Activated CD4-positive, alpha-beta memory T cell treated with anti-CD3 and anti-CD28 coated beads, Interleukin-2, amount 10 ng/mL, durations not matched to agents 7 days and 5 days (primary cell): ENCODE measurements at places on chromosomes 4 and X. TPM values are rescaled to one million over a fixed set of nuclear protein-coding genes. Genes with fewer than 3 reads are reported as not detected.

GRCh38 chr4:54439831-54440243, 210.7 kb downstream of the PDGFRA start:
- no peak for DNase-seq

- no peak for DNase-seq
These were observed 656.3 kb downstream of the RPA4 start for GRCh38 chrX:97539970-97540519.

DNA sequence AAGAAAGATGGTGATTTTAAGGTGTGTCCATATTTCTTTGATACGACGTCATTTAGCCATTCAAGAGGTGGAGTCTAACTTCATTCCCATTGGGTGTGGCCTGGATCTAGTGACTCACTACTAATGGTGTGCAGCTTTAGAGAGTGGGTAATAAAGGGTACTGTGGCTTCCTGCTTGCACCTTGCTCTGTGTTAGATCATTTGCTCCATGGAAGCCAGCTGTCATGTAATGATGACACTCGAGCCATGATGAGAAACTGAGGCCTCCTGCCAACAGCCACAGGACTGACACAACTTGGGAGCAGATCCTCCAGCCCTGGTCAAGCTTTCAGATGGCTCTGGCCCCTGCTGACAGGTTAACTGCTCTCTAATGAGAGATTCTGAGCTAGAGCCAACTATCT, 82.0 kb downstream of the UNC5C start:
- DNase-seq, result no peak

DNA sequence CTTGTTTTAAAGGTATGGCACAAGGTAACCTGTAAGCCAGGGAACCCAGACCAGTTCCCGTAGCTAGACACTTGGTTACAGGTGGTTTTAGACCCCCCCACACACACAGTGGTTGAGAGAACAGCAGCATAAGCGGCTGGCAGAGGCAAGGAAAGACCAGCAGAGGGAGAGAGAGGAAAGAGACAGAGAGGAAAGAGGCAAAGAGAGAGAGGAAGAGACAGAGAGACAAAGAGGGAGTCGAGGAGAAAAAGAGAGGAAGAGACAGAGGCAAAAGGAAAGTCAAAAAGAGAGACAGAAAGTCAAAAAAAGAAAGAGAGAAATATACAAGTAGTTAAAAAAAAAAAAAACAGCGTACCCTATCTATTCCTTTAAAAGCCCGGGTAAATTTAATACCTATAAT, 19.5 kb upstream of the PCSK1N start:
- peak; percentile 16 for DNase-seq

- no peak for DNase-seq
These were observed 52.9 kb upstream of the HPF1 start for GRCh38 chr4:169810325-169811323.

DNA sequence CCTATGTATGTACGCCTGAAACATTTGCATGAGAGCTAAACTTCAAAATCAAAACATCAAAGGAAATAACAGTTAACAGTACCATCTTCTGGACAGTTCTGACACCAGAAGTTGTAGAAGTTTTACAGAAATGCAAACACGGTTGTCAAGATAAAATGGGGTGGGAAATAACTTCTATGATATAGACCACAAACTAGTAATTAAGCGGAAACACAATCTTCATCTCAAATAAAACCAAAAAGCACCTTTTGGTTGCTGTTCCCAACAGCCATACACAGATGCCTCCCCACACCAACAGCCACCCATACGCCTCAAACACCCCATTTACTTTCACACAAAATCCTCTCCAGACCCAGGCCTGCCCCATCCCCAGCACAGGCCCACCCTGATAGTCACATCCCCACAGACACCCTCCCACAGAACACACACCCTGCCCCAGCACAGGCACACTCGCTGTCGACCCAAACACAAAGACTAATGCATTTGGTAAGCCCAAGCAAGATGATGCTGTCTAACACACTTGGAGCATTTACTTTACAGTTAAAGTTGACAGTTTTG, 64.3 kb downstream of the TAPT1 start:
- DNase-seq, result no peak

- DNase-seq, result no peak
These were observed 453.9 kb upstream of the ZFP42 start for GRCh38 chr4:187541666-187542065.

GRCh38 chr4:20444599-20445337, 193.1 kb downstream of the SLIT2 start:
- DNase-seq, result no peak

GRCh38 chr4:41456559-41457101, 81.3 kb upstream of the LIMCH1 start:
- no peak for DNase-seq

DNA sequence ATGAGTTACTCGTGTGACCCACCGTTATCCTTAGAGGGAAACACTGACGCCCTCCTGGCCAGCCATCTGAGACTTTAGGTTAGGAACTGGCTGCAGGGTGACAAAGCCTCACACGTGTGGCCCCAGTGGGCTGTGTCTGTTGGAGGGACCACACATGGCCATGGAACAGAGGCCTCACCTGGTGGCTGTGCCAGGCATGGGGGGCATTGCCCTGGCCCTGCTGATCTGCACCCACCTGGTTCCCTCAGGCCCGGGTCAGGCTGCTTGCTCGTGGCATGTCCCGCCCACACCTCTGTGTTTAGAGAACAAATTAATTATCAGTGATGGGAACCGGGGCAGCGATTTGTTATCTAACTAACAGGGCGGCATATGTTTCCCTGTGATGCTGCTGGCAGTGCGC, 100.9 kb upstream of the PSAPL1 start:
- DNase-seq, result no peak

GRCh38 chr4:160864253-160864652, 1299.5 kb downstream of the FSTL5 start:
- no peak for DNase-seq

- DNase-seq, result no peak
These were observed 182.9 kb upstream of the PBDC1 start for GRCh38 chrX:75989806-75990590.

GRCh38 chr4:115505326-115505725, 391.9 kb upstream of the NDST4 start:
- no peak for DNase-seq

GRCh38 chr4:171340258-171340657, 472.9 kb upstream of the GALNTL6 start:
- no peak for DNase-seq

DNA sequence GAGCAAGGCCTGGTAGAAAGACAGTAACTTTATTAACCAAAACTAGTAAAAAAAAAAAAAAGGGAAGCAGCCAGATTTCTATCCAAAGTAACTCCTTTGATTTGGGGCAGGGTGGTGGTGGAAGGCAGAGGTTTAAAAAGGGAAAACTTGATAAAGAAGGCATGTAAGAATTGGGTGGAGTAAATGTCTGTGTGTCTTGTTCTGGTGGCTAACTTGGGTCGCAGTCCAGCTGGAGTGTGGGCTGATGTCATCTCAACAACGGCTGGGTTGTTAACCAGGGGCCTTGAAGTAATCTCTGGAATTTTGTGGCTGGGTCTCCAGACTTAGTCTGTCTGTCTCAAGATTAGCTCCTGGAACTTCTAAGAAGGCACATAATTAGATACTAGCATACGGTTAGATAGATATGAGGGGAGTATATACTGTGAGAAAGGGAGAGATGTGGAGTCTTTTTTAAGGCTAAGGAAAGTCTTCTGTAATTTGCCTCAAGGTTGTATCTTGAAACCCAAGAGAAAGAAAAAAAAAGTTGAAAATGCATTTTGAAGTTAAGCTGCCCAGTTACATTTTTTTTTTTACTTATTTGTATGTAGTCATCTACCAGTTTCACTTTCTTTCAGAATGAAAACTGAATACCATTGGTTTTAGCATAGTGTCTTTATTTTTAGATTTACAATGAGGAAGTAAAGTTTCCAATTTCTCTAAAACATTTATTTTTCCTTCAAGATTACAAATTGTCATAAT, 48.3 kb downstream of the MTHFD2L start:
- DNase-seq, result no peak

- no peak for DNase-seq
These were observed 109.3 kb downstream of the AFF2 start for GRCh38 chrX:148609515-148610327.

GRCh38 chrX:73478961-73479360, 32.1 kb downstream of the CDX4 start:
- no peak for DNase-seq

- peak; percentile 51 for DNase-seq
These were observed 362 bp downstream of the NCAPG start for GRCh38 chr4:17811078-17811603.

DNA sequence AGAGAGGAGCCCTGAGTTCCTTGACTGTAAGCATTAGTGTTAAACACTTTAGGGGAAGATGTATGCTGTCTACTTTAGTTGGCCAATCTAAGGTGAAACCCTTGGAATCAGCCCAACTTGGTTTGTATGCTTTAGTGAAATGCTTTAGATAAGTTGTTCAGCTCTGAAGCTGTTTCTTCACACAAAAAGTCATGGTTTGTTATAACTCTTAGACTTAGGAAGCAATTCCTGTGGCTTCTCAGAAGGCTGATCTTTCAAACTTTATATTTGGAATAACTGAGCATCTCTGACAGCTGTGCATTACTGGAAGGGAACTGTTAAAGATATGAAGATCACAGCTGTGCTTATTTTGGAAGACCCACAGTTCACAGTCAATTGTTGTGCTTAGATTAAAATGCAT, 714.1 kb downstream of the FAT4 start:
- DNase-seq, result no peak

GRCh38 chr4:177391953-177392352, 50.3 kb downstream of the AGA start:
- no peak for DNase-seq

DNA sequence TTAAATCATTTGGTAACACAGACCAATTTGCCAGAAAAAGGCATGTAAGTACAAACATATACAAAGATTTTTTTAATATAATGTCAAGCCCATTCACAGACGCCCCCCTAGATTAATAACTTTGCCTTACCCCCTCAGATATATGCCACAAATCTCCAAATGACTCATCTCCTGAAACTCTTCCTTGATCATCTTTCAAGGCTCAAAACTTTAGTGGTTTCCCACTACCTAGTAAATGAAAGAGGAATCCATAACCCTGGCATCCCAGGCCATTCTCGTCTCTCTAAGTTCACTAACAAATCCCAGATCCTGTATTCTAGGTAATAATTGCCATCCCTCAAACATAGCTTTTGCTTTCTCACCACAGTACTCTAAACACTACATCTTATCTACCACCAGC, 61.9 kb downstream of the PRSS12 start:
- DNase-seq, result no peak

GRCh38 chr4:18051281-18051680, 29.7 kb upstream of the LCORL start:
- DNase-seq, result no peak

GRCh38 chr4:27716693-27717430, 856.2 kb downstream of the STIM2 start:
- no peak for DNase-seq

GRCh38 chrX:22037911-22038537, 5.9 kb downstream of the PHEX start:
- DNase-seq, result no peak

- DNase-seq, result no peak
These were observed 26.5 kb upstream of the MRFAP1 start for GRCh38 chr4:6613676-6614651.

- DNase-seq, result peak; percentile 62
These were observed 146.3 kb upstream of the RPS6KA3 start for GRCh38 chrX:20412871-20413486.

DNA sequence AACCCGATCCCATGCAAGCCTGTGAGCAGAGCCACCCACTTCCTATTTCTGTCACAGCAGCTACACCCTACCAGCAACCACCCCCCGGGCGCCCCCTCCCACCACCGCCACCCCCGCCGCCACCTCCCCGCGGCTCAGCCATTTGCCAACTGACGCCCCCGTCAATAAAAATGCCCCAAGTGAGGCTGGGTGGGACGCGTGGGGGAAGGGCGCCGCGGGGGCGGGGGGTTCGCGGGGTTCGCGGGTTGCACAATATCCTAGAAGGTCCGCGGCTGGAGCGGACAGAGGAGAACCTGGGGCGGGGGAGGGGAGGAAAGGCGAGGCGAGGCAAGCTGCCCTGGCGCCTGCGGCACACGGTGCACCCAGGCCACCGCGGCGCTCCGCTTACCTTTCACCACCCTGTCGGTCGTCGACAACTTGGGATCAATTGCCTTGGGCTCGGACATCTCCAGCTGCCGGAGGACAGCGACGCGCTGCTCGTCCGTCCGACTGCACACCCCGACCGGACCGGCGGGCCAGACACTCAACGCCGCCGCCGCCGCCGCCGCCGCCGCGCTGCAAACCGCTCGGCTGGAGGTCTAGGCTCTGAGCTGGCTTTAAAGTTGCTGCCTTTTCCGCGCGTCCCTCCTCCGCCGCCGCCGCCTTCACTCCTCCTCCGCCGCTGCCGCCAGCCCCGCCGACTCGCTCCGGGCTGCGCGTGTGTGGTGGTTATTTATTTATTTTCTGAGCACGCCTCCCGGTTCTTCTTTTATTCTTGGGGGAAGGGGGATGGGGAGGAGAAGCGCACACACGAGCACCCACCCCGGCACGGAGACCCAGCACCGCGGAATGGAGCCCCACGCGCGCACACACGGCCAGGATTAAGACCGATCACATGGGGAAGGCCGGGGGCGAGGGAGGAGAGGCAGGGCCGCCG, 717 bp downstream of the PPP3CA start:
- peak; percentile 57 for DNase-seq

GRCh38 chrX:40041915-40042314, 55.8 kb downstream of the BCOR start:
- peak; percentile 28 for DNase-seq

GRCh38 chr4:110354460-110354859, 121.5 kb upstream of the ENPEP start:
- DNase-seq, result no peak

GRCh38 chrX:38375891-38376290, 23.5 kb downstream of the OTC start:
- no peak for DNase-seq

DNA sequence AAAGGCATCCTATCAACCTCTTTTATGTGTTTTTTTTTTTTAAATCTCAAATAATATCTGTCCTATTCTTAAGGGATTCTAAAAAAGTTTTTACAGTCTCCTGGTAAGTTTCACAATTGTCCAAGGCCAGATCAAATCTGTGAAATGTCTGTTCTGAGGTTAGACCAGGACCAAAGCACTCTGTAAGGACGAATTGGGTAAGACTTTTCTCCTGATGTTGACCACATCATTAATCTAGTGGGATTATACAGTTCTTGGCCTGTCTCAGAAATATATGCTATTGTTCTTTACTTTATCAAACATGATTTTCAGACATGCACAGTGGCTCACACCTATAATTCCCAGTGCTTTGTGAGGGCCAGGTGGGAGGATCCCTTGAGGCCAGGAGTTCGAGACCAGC, 45.8 kb upstream of the TMEM131L start:
- DNase-seq, result no peak

Gene F8A3
- 0.40 TPM for total RNA-seq

Gene AMBN
- total RNA-seq, result not detected

Gene NIPAL1
- total RNA-seq, result 0.78 TPM

Gene CXXC4
- total RNA-seq, result not detected

Gene CHM
- total RNA-seq, result 16.2 TPM

Gene SASH3
- total RNA-seq, result 229 TPM

Gene DUX4
- total RNA-seq, result not detected

Gene SAGE1
- not detected for total RNA-seq

Gene GAB1
- total RNA-seq, result 0.80 TPM

Gene PABPC5
- total RNA-seq, result not detected

Gene ADH1A
- total RNA-seq, result not detected

Gene PCSK1N
- total RNA-seq, result 1.4 TPM

Gene ADH6
- total RNA-seq, result not detected
